ENCODE measurements at places on chromosomes 1 and 21.

DNA sequence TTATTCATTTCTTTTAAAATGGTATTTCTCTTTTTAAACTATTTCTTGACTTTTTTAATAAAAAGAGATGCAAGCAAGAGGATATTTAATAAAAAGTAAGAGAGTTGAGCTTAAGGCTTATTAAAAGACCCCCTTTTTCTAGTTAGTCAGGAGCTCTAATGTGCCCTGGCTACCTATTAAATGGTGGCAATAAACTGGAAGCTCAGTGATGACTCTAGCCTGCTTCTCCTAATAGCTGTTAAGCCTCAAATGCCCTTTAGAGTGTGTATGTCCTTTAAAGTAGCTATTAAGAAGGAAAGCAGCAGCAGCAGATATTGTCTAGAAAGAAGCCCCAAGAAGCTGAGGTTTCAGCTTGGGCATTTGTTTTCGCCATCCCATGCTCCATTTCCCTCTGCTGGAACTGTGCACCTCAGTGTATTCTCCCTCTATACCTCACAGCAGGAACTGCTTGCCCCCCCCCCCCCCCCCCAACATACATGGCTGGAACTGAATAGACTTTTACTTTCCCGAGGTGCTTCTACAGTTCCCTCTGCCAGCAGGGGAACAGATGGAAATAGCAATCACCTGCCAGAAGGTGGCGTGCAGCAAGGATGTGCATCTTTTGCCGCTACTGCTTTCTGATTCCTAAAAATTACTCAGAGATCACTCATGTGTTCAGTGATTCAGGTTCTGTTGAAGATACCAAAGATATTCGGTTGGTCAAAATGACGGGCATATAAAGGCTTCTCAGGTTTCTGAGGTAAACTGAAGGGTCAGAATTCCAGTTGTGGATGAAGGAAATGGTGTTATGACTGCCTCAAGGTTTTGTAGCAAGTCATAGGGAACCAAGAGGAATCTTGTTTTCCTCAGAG lies 2.5 kb downstream of the RGS4 start:
- DNase-seq = peak; percentile 86

- peak; percentile 9 for DNase-seq
Observed at GRCh38 chr1:65658122-65658521, 134.6 kb upstream of the PDE4B start.

DNA sequence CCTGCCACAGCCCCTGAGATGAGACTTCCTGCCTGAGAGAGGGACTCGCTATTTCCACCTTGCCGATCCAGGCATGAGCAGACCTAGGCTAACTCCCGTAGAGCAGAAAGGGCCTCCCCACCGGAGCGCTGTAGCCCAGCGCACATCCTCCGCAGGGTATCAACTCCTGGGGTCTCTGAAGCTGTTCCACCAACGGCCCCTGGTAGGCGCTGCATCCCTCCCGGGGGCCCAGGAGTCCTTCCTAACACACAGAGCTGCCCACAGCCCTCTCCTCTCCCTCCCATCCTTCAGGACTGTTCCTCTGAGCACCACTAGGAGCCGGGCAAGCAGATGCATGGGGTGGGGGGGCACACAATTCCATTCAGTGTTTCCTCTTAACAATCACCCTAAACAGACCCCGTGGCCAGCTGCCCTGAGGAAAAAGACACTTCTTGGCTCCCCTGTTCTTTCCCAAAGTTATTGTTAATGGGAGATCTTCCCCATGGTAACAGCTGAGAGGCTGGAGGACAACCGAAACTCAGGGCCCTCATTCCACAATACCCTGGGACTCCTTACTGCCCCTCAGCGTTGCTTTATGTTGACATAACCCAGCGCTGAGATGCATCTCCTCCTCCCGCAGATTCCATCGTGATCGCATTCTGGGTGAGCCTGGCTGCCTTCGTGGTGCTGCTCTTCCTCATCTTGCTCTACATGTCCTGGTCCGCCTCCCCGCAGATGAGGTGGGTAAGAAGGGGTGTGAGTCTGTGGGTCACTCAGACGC lies 7.5 kb downstream of the MRAP start:
- DNase-seq = no peak

GRCh38 chr1:211648980-211649934 lies 26.2 kb downstream of the NEK2 start:
- peak; percentile 41 for DNase-seq

DNA sequence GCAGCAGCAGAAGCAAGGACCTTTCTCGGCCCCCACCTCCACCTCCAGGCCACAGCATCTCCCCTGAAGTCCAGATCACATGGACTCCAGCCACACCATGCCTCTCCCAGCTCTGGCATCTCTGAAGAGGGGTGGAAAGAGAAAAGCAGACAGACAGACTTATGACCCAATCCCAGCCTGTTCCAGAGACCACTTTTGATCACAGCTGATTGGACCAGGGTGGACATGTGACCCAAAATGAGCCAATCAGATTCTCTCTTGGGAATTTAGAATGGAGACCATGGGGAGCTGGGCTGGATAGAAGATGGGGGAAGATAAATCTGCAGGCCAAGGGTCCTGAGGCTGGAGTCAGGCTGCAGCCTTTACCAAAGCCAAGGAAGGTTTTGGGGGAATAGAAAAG lies 16.4 kb downstream of the HTR1D start:
- DNase-seq = no peak

- DNase-seq = no peak
Observed at GRCh38 chr1:223217781-223218180, 74.7 kb upstream of the TLR5 start.

- no peak for DNase-seq
Observed at GRCh38 chr1:48688102-48688760, 88.5 kb downstream of the BEND5 start.

GRCh38 chr1:112470966-112471365 lies 37.8 kb upstream of the WNT2B start:
- DNase-seq = no peak

DNA sequence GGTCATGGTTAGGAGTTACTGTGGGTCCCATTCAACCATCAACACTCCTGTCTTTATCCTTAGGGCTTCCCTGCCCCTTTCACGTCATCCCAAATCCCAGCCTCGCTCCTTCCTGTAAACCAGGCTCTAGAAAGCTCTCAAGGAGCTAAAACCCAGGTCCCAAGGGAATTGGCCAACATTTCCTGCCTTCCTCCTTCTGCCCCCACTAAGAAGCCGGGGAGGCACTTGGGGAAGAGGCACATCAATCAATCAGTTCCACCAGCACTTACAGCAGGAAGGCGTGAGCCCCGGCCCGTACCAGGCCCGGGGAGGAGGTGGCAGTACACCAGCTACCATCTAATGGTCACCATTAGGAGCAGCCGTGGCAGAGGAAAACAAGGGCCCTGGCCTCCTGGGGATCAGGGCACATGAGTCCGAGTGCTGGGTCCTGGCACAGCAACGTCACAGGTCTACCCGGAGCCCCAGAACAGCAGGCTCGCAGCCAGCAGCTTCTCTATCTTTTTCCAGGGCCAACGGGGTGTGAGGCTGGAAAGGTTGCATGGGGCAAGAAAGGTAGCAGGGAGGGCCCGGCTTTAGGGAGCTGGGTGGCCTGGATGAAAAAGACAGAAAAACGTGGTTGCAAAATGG lies 108.6 kb downstream of the CASZ1 start:
- no peak for DNase-seq

- DNase-seq = peak; percentile 33
Observed at GRCh38 chr1:85629532-85629920, 49.0 kb downstream of the CCN1 start.

DNA sequence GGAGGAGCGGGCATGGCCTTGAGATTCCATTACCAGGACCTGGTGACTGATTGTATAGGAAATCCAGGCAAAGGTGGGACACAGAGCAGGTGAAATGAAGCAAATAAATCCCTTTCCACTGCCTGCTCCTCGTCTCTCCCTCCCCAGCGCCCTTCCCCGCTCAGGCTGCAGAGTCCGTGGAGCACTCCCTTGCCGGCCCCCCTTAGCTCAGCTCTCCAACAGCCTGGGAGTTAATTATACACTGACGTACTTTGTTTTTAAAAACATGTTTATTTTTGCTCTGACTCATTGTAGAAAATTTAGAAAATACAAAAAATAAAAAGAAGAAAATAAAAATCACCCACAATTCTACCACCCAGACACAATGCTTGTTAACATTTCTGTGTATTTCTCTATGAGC lies 61.7 kb downstream of the LGR6 start:
- peak; percentile 21 for DNase-seq

- no peak for DNase-seq
Observed at GRCh38 chr21:18164483-18164882, 80.2 kb upstream of the CHODL start.

GRCh38 chr1:74205266-74205665 lies 7.2 kb downstream of the FPGT start:
- DNase-seq = no peak

GRCh38 chr1:234918181-234918841 lies 210.3 kb downstream of the TOMM20 start:
- DNase-seq = no peak
